Activated CD8-positive, alpha-beta memory T cell treated with anti-CD3 and anti-CD28 coated beads for 1 hour (primary cell): ENCODE measurements at places on chromosomes 16 and 17.
A peak's percentile ranks its signal among the peaks of the same experiment; 100 is the strongest.

GRCh38 chr17:27858621-27859305, 34.4 kb downstream of the LYRM9 start:
- DNase-seq, result no peak

DNA sequence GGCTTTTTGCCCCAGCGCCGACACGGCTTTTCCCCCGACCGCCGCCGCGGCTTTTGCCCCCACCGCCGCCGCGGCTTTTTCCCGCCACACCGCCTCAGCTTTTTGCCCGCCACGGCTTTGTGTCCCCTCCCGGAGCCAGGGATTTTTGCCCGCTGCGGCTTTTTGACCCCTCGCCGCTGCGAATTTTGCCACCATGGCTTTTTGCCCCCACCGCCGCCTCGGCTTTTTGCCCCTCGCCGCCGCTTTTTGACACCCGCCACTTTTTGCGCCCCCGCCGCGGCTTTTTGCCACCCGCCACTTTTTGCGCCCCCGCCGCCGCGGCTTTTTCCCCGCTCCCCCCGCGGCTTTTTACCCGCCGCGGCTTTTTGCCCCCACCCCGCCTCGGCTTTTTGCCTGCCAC, 1342.5 kb downstream of the TP53TG3F start:
- DNase-seq, result no peak

GRCh38 chr17:7137171-7137943, 22.7 kb upstream of the ASGR2 start:
- DNase-seq, result no peak

GRCh38 chr17:77245162-77245926, 104.6 kb downstream of the SEC14L1 start:
- no peak for DNase-seq

DNA sequence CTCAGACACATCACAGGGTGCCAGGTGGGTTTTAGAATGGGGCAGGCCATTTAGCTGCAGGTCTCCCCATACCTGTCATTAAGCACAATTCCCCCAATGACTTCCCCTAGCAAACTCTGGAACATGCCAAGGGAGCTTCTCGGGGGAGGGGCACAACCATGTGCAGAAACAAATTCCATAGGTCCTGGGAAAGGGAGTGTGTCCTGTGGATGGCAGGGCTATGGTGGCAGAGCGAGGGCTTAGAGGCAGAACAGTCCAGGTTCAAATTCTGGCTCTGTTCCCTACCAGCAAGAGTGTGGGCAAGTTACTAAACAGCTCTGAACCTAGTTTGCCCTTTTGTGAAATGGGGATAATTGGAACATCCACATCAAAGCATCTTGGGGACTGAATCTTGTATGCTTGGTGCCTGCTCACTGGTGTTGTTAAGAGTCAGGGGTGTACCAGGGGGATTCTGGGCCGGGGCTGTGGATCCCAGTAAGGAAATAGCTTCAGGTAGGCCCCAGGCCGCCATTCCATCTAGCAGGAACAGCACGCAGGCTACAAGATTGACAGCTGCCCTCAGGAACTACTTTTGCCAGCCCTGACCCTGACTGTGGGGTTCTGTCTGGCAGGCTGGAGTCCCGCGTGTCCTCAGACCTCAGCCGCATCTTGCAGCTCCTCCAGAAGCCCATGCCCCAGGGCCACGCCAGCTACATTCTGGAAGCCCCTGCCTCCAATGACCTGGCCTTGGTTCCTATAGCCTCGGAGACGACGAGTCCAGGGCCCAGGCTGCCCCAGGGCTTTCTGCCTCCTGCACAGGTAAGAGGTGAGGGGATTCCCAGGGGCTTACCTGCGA, 5.6 kb upstream of the DCAF7 start:
- no peak for DNase-seq

DNA sequence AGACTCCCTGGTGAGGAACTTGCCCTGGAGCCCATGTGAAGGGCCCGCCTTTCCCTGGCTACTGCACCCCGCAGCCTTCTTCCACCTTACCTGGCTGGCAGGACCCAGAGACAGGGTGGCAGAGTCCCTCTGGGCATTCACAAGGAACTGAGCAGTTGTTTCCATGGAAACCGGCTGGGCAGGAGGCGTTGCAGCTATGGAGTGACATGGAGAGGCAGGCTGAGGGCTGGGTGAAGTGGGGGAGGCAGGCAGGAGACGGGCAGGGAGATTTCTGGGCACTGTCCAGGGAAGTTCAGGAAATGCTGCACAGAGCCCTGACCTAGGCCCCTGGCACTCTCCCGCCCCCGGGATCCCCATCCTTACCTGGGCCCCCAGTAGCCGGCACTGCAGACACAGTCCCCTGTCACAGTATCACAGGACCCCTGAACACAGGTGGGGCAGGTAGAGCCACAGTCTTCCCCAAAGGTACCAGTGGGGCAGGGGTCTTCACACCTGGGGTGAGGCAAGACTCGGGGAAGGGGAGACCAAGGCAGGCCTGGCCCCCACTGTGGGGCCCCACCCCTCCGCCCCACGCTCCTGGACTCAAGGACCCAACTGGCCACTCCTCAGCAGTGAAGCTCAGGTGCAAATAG, 5.9 kb downstream of the SCARF1 start:
- no peak for DNase-seq

- DNase-seq, result peak; percentile 35
These were observed 65.7 kb upstream of the LRRC37A3 start for GRCh38 chr17:64984851-64985521.
